ENCODE measurements at places on chromosomes 7 and 10.

- DNase-seq, result no peak
Measured at GRCh38 chr10:113711142-113711541, 31.4 kb downstream of the CASP7 start.

DNA sequence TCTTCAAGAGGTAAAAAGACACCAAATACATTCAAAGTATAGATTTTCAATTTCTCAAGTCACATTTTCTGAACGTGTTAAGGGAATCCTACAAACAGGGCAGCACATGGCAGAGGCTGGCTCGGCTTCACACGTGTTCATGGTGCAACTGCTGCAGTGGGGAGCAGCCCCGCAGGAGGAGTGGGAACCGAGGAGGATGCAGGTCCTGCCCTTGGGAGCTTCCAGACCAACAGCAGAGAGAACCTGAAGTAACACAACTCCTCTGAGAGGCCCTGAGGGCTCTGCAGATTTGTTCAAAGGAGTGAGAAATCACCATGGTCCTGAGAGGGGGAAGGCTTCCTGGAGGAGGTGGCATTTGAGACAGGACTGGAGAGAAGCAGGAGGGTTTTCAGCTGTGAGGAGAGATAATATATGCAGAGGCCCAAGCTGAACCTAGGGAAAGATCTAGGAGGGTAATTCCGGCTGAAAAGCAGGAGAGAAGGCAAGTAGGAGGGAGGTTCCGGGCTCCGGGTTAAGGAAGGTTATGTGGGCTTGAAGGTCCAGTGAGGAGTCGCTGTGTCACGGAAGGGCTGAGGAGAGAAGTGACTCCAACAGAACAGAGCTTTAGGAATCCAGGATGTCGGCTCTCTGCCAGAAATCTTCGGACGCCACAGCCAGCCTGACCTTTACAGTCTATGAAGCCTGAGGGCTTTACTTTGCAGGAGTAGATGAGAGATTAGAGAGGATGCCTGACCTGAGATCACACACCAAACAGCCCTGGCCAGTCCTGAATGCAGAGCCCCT, 77.5 kb downstream of the GPR26 start:
- no peak for DNase-seq

GRCh38 chr7:72415586-72415985, 3.4 kb upstream of the CALN1 start:
- no peak for DNase-seq

DNA sequence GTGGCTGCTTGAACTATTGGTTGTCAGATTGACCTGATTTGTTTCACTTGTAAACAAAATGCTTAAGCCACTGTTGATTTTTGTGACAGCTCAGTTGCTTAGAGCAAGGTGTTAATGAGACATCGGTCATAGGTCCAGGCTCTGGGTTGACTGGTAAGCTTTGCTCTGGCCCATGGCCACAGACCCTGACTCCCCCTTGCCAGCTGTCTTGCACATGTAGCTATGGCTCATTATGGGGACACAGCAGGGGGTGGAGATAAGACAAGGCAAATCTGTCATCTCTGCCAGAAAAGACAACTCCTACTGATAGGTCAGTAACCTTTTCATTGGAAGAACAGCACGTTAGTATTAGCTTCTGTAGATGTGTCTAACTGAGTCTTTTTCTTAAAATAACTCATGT, 95.3 kb downstream of the KAT6B start:
- no peak for DNase-seq

DNA sequence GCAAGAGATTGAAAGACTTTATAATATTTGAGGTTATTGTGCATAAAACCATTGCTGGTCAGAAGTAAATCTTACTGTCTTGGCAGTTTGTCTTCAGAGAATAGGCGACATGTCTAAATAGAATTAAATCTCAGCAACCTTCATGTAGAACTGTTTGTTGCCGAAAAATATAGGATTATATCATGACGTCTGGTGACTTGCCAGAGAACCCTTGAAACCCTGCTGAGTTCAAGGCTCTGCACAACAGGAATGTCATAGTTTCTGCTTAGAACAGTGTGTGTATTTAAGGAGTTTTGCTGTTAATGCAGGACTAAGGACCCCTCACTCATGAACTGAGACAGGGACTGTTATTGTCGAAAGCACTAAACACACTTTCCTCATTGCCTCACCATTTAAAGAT, 206.4 kb upstream of the ETV1 start:
- DNase-seq, result no peak

GRCh38 chr10:60666221-60666620, 112.1 kb upstream of the CDK1 start:
- DNase-seq, result no peak

DNA sequence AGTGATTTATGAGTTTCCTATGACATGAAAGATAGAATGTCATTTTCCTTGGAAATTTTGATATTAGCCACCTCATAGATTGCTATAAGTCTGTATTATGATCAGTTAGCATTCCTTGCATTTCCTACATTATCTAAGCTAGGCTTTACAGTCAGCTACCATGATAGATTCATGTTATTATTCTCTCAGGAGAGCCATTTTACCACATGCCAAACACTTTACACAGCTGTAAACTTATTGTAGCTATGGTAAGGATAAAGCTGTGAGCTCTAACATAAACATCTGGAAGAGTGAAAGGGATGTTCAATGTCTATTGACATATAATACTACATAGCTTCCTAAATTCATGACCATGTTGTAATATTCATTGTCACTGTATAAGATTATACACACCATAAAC, 608.0 kb downstream of the PHTF2 start:
- DNase-seq, result no peak

DNA sequence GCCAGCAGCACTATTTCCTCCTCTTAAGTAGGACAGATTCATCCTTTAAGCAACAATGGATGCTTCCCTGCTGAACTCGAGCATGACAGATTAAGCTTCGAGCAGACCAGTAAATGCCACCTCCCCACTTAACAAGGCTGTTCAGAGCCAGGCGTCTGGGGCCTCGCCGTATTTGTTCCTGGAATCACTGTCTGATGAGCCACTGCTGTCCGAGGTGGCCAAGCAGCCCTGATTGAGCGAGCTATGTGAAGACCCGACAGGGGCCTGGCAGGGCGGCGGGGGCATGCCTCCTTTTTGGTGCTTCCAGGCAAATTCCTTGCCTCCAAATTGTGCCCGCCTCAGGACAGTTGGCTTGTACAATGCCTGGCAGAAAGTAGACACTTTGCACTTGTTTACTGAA, 862.6 kb downstream of the NRG3 start:
- DNase-seq, result no peak

- DNase-seq, result no peak
Measured at GRCh38 chr10:29176845-29177832, 111.7 kb upstream of the LYZL1 start.

- DNase-seq, result no peak
Measured at GRCh38 chr7:80089366-80089765, 45.3 kb upstream of the GNAI1 start.

GRCh38 chr10:23368816-23369640, 24.4 kb upstream of the C10orf67 start:
- no peak for DNase-seq

DNA sequence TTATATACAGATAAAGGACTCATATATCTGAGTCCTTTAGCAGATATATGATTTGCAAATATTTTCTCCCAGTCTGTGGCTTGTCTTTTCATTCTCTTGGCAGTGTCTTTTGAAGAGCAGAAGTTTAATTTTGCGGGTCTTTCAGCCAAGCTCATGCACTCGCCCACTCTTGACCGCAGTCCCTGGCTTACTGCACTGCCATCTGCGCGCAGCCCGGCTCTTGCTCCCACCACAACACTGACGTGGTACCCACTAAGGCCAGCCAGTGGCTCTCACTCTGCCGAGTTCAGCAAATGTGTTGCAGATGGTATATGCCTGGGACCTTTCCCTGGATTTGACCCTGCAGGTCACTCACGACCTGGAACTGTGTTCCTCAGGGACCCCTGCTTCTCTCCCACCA, 74.3 kb downstream of the CDH23 start:
- no peak for DNase-seq

- no peak for DNase-seq
Measured at GRCh38 chr7:114084002-114084471, 165.2 kb upstream of the PPP1R3A start.

DNA sequence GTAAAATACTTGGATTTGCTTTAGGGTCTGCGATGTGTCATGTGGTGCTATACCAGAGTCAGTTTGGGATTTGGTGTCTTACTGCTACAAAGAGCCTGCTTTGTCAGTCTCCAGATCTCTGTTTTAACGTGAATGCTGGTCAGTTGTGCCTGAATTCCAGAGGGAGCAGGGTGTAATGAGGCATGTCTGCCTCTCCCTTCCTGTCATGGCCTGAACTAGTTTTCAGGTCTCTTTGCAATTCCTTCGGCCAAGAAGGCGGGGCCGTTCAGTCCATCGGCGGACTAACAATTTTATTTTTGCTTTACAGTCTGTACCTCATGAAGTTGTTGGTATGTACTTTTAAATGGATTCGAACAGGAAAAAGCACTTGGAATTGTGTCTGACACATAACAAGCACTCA, 465.1 kb upstream of the ADARB2 start:
- DNase-seq, result no peak
